ENCODE measurements at places on chromosomes 7 and 10.

DNA sequence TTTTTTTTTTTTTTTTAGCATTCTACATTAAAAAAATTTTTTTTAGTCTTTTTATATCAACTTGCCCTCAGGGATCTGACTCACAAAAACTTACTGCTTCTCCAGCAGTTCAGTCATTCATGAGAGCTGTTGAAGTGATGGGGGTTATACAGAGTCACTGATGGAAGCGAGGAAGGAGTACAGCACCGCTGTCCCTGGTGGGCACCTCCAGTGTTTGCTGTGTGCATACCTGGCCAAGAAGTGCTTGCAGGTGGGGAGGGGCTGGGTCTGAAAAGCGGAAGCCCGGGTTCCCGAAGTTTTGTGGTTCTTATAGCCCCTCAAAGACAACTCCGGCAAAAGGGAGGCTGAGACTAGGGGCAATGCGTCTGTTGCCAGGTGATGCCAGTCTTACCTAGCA is 46.2 kb downstream of the MINDY4 start:
- no peak for ATAC-seq

DNA sequence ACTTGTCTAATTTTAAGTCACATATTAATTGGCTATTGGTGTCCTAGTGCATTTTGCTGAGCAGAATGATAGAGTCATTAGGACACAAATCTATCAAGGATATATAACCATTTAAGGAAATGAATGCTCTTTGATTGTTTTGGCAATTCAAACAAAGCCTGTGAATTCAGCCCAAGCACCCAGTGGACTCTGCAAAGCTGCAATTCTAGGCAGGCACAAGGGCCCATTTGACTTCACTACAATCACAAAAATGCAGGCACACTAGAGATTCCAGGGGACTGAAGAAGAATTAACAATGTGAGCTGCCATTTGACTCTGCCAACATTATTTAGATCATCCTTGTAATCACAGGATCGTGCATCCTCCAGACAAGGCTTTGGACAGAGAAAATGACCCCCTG is 544.2 kb upstream of the PHF14 start:
- ATAC-seq: no peak

DNA sequence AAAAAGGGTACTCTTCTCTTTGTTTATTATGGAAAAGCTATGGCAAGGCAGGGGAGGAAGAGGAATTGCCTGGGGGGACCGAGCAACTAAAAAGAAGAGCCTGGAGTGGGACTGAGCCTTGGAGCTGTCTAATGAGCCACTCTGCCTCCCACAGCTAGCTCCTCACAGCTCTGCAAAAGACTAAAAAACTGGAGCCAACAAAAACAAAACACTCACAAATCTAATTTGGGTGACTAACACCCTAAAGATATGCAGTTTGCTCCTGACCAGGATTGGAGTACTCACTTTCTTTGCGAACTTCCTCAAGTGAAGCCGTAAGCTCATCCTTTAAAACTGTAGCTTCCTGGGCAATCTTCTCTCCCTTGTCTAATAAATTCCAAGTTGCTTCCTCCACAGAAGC is 89.4 kb downstream of the CTNNA3 start:
- no peak for ATAC-seq

- ATAC-seq: peak; percentile 94
Observed at GRCh38 chr7:36128448-36129047, 24.5 kb upstream of the EEPD1 start.

DNA sequence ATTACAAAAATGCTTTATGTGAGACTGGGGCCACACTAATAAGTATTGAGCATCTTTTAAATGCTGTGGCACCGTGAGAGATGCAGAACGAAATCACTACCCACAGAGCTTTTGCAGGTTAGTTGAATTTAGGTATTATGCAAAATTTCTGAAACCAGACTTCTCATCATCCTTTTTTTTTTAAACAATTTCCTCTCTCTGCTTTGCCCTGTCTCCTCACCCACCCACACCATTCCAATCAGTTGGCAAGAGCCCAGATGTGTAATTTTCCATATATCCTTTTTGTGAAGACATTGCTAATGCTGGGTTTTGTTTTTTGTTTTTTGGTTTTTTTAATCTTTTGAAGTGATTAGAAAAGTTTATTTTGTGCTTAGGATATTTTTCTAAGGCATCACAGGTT is 1.1 kb downstream of the YAE1 start:
- no peak for ATAC-seq

DNA sequence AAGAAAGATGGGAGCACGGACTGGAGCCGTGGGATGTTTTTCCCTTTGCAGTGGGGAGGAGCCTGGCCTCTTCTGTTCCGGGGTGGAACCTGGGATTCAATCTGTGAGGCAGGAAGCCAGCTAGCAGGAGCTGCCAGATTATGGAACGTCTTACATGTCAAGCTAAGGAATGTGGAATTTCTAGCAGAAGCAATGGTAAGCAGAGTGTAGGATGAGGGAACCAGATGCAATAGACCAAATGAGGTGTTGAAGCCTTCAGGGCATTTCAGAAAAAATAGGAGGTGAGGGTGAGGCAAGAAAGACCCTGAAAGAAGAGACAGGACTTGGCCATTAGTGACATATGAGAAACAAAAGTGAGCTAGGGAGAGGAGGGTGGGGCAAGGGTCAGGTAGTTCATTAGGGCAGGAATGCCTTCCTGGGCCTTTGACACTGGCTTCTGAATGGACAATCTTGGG is 105.5 kb downstream of the CHN2 start:
- ATAC-seq: no peak

DNA sequence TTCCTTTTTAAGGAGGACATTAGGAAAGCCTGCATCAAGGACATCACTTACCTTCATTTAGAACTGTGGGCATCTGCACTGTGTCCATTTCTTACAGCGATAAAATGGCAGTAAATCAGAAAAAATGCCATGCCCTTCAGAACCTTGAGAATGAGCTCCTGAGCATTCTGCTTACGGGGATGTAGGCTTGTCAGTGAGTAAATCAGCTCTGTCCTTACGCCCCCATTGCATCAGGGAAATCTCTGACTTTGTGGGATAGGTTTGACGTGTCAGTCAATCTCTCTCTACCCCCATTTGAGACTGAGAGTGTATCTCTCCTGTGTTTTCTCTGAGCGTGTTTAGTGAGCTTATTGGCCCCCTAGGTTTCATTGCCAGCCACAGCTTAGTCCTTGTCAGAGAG is 837.1 kb downstream of the LRMDA start:
- no peak for ATAC-seq

GRCh38 chr7:93350338-93350737 is 118.2 kb downstream of the VPS50 start:
- no peak for ATAC-seq

DNA sequence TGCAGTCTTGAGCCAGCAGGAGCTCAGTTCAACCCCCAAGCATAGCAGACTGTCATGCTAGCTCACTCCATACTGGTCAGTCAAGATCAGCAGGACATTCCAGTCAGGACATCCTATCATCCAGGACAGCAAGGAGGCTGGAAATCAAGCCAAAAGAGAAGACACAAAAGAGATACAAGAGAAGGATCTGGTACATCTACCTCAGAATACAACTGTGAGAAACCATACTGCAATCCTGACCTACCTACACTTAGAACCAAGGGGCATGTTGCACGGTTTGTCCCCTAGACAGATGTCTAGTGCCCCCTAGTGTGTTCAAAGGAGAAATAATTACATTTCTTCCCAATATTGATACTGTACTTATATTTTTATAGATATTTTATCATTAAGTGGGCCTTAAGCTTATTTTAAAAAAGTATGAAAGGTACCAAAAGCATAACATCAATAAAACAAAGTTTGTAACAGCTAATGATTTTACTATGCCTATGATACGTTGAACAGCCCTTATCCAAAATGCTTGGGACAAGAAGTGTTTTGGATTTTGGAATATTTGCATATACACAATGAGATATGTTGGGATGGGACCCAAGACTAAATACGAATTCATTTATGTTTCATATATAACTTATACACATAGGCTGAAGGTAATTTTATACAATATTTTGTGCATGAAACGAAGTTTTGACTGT is 26.7 kb downstream of the ERCC6 start:
- no peak for ATAC-seq

DNA sequence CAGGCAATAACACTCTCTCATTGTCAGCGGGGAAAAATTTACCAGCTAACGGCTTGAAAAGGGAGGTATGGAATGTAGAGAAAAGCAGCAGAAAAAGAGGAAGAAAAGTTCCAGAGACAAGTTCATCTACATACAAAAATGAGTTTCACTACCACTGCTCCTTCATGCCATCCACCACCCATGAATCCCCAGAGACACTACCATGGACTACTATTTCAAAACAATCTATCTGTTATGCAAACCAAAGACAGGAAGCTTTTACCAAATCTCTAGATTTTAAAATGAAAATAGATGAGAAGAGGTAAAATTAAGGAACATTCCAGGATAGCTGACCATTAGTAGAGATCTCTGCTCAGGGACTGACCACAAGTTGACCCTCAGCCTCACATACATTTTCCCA is 189.0 kb upstream of the GRM3 start:
- no peak for ATAC-seq

GRCh38 chr7:108989319-108989718 is 419.6 kb downstream of the DNAJB9 start:
- ATAC-seq: no peak

DNA sequence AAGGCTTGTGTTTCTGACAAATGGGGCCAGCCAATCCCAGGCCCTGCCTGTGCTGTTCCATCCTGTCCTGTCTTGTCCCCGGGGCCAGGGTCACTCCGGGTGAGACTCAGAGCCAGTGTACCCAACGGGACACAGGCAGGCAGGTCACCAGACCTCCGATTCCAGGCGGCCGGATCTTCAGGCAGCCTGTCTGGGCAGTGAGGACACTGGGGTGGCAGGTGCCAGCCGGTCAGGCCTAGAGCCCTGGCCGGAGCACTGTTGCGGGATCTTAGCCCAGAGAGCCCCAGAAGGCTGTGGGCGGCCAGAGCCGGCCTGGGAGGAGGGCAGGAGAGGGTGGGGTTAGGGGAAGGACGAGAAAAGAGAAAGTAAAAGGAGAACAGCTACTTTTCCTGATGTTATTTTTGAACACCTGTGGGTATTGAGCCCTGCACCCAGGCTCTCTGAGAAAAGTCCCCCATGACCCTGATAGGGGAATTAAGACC is 134.3 kb upstream of the TNRC18 start:
- peak; percentile 26 for ATAC-seq

- no peak for ATAC-seq
Observed at GRCh38 chr7:100668069-100668449, 5.5 kb upstream of the GNB2 start.

All from gastroesophageal sphincter (tissue), 4 donors.